ENCODE measurements at places on chromosomes 2 and 18. TPM values are rescaled to one million over a fixed set of nuclear protein-coding genes. Genes with fewer than 3 reads are reported as not detected.

GCG gene
- not detected for total RNA-seq

ERFE gene
- 39.5 TPM for total RNA-seq

LAMA1 gene
- total RNA-seq, result 38.2 TPM

AGXT gene
- total RNA-seq, result not detected

IL1B gene
- total RNA-seq, result not detected

LIPG gene
- 4.5 TPM for total RNA-seq

RAB11FIP5 gene
- 42.6 TPM for total RNA-seq

ARHGEF33 gene
- not detected for total RNA-seq

SERPINB10 gene
- total RNA-seq, result not detected

PJVK gene
- 0.64 TPM for total RNA-seq

DNAJC5G gene
- not detected for total RNA-seq

DSC1 gene
- total RNA-seq, result not detected

CFAP65 gene
- not detected for total RNA-seq

CDK5R2 gene
- total RNA-seq, result not detected

POMC gene
- total RNA-seq, result not detected

ERBB4 gene
- total RNA-seq, result 0.10 TPM

CELF4 gene
- not detected for total RNA-seq

MOGAT1 gene
- total RNA-seq, result not detected

ADCYAP1 gene
- total RNA-seq, result not detected

VAMP8 gene
- 3.4 TPM for total RNA-seq

METTL21A gene
- 145 TPM for total RNA-seq

ATOH8 gene
- 7.5 TPM for total RNA-seq

CD226 gene
- total RNA-seq, result not detected

KCNK3 gene
- 28.4 TPM for total RNA-seq

GAREM1 gene
- 2.0 TPM for total RNA-seq
